ENCODE measurements at places on chromosomes 4 and X. TPM values are rescaled to one million over a fixed set of nuclear protein-coding genes. Genes with fewer than 3 reads are reported as not detected.

Gene POU4F2
- total RNA-seq = not detected

- no peaks in the 10 kb centered on the region for H3K36me3 ChIP-seq
- peaks cover 10% of the 10 kb centered on the region for H3K4me1 ChIP-seq
- DNase-seq = no peak
- no peak overlapping the region for H3K4me3 ChIP-seq
- H3K27me3 ChIP-seq = no peaks in the 10 kb centered on the region
Measured at GRCh38 chr4:124806403-124806802, 93.9 kb upstream of the ANKRD50 start.

- no peak for DNase-seq
- no peak overlapping the region for H3K27ac ChIP-seq
- H3K4me3 ChIP-seq = no peak overlapping the region
Measured at GRCh38 chrX:130086447-130087206, 23.7 kb downstream of the ELF4 start.

DNA sequence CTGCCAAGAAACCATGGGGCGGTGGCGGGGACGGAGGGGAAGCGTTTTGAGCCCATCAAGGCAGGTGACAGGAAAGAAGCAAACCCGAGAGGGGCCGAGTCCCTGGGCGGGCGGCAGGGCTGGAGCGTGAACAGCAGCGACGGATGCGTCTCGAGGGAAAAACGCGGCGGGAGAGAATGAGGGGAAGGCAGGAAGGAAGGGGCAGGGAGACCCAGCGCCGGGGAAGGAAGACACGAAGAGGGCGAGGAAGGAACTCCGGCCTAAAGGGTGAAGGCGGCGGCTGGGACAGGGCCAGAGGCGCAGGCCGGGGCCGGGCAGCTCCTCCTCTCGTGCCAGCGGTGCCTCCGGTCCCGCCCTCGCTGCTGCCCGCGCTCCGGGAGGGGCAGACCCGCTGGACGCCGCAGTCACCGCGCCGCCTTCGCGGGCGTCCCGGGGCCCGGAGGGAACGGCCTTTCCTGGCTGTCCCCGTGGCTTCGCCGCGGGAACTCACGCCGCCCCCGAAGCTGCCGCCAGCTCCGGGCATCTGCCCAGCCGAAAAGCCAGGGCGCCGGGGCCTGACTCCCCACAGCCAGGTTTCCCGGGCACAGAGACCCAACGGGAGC is 751 bp upstream of the RGS12 start:
- H3K4me1 ChIP-seq = peaks cover 49% of the 10 kb centered on the region
- peak overlapping the region; percentile 99 for H3K27ac ChIP-seq
- no peak for DNase-seq
- no peaks in the 10 kb centered on the region for H3K27me3 ChIP-seq
- H3K4me3 ChIP-seq = peak overlapping the region; percentile 89

GRCh38 chr4:56244681-56245080 is 142.6 kb downstream of the AASDH start:
- H3K4me3 ChIP-seq = no peak overlapping the region
- H3K27ac ChIP-seq = no peak overlapping the region
- H3K4me1 ChIP-seq = no peaks in the 10 kb centered on the region
- H3K27me3 ChIP-seq = no peaks in the 10 kb centered on the region
- no peaks in the 10 kb centered on the region for H3K36me3 ChIP-seq
- peak; percentile 64 for DNase-seq

GRCh38 chrX:129086802-129087201 is 436.5 kb downstream of the SMARCA1 start:
- no peaks in the 10 kb centered on the region for H3K4me1 ChIP-seq
- H3K27me3 ChIP-seq = no peaks in the 10 kb centered on the region
- H3K27ac ChIP-seq = no peak overlapping the region
- DNase-seq = no peak
- no peak overlapping the region for H3K4me3 ChIP-seq

GRCh38 chr4:23969635-23970145 is 79.8 kb upstream of the PPARGC1A start:
- H3K27ac ChIP-seq = no peak overlapping the region
- DNase-seq = no peak
- peaks cover 5% of the 10 kb centered on the region for H3K4me1 ChIP-seq
- no peaks in the 10 kb centered on the region for H3K36me3 ChIP-seq

GRCh38 chr4:124184792-124185191 is 527.7 kb downstream of the ANKRD50 start:
- H3K4me1 ChIP-seq = peaks cover 8% of the 10 kb centered on the region
- no peak overlapping the region for H3K27ac ChIP-seq
- no peaks in the 10 kb centered on the region for H3K27me3 ChIP-seq
- DNase-seq = no peak
- H3K36me3 ChIP-seq = no peaks in the 10 kb centered on the region

- H3K27me3 ChIP-seq = no peaks in the 10 kb centered on the region
- no peak overlapping the region for H3K27ac ChIP-seq
- DNase-seq = no peak
Measured at GRCh38 chr4:185920171-185920570, 108.2 kb upstream of the SORBS2 start.

DNA sequence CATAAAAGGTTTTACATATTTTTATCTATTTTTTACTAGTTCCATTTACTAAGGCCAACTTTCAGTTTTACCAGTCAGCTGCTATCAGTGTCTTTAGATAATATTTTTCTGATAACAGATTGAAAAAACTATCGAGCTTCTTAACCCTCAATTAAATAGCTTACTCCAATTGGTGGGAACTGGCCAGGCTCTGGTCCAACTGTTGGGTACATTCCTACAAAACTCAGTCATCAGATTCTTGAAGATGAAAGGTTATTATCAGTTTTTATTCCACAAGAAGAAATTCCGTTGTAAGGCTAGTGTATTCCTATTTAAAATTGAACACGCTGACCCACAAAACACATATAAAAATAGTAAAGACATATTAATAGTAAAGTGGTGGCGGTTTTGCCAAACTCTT is 346.2 kb downstream of the MAPK10 start:
- H3K4me3 ChIP-seq = no peak overlapping the region
- H3K27ac ChIP-seq = no peak overlapping the region
- peaks cover 6% of the 10 kb centered on the region for H3K4me1 ChIP-seq
- DNase-seq = no peak
- H3K36me3 ChIP-seq = no peaks in the 10 kb centered on the region
- no peaks in the 10 kb centered on the region for H3K27me3 ChIP-seq

DNA sequence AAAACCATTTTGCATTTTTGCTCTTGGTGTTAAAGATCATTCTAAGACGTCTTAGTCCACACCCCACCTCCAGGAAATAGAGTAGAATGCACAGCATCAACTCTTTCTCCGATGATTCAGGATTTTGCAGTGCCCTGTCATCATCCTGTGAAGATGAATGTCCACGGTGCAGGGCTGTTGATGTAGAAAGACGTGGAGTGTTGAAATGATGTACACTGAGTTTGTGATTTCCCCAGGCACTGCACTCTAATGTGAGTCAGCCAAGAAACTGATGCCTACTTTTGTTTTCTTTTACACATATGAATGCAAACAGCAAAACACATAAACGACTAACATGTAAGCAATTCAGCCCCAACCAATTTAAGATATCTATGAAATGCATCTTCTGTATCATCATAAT is 10.5 kb downstream of the LGI2 start:
- H3K27ac ChIP-seq = no peak overlapping the region
- no peak overlapping the region for H3K4me3 ChIP-seq
- H3K36me3 ChIP-seq = no peaks in the 10 kb centered on the region
- no peaks in the 10 kb centered on the region for H3K27me3 ChIP-seq

Gene ADGRG2
- total RNA-seq = 2.0 TPM

DNA sequence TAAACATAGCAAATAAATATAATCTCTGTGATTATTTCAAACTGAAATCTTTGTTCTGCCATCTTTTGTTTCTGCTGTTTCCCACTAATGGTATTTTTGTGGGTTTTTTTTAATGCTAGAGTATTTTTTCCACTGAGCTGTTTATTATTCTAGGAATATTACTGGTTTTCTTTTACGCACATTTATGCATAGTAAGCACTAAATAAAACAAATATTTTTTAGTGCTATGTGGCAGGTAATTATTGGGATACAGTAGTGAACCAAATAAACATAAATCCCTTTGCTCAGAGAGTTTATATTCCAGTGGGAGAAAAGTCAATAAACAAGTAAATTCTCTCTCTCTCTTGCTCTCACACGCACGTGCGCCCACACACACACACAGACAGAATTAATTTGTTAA is 397.4 kb downstream of the PRDM5 start:
- no peak for DNase-seq
- no peaks in the 10 kb centered on the region for H3K27me3 ChIP-seq
- no peaks in the 10 kb centered on the region for H3K36me3 ChIP-seq
- H3K27ac ChIP-seq = no peak overlapping the region

DNA sequence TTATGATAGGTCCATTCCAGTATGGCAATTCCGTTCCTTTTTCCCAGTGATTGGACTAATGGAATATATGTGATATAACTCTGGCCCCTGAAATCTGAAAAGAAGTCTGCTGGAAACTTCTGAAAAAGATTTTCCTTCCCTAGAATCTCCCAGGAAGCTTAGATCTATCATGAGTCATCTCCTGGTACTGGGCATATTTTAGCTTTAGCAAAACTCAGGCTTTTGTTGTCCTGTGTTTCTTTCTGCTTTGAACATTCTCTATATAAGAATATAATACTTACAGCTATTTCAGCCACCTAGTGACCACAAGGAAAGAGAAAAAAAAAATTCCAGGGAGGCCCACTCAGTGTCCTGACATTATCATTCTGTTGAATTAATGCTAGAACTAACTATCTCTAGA is 597.2 kb upstream of the GRIA3 start:
- H3K27ac ChIP-seq = no peak overlapping the region
- H3K4me3 ChIP-seq = no peak overlapping the region
- no peaks in the 10 kb centered on the region for H3K4me1 ChIP-seq
- no peak for DNase-seq
- no peaks in the 10 kb centered on the region for H3K27me3 ChIP-seq

- DNase-seq = no peak
- no peaks in the 10 kb centered on the region for H3K27me3 ChIP-seq
- H3K4me1 ChIP-seq = no peaks in the 10 kb centered on the region
Measured at GRCh38 chr4:140681201-140681600, 75.0 kb downstream of the TBC1D9 start.

- no peak overlapping the region for H3K27ac ChIP-seq
- H3K4me1 ChIP-seq = no peaks in the 10 kb centered on the region
- no peaks in the 10 kb centered on the region for H3K27me3 ChIP-seq
- no peak overlapping the region for H3K4me3 ChIP-seq
- H3K36me3 ChIP-seq = no peaks in the 10 kb centered on the region
- no peak for DNase-seq
Measured at GRCh38 chrX:145405012-145405411, 157.7 kb downstream of the SPANXN1 start.

DNA sequence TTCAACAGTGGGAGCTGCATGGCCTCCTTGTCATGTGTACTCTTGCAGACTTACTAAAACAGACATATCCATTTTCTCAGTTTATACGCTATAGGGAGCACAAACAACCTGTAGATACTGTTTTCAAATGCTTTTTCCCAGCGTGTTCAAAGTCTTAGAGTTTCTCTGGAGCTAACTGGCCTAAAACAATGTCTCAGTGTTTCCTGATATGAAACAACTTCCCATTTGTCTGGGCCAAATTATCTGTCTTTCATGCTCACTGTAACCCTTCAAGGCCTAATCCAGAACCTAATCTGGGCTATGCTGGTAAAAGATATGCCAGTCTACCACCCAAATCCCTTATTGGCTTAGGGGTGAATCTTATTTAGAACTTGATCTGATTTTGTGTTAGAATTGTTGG is 38.8 kb downstream of the RAB40A start:
- no peaks in the 10 kb centered on the region for H3K4me1 ChIP-seq
- no peaks in the 10 kb centered on the region for H3K27me3 ChIP-seq
- H3K4me3 ChIP-seq = no peak overlapping the region
